ENCODE measurements at places on chromosomes 6 and 20.

DNA sequence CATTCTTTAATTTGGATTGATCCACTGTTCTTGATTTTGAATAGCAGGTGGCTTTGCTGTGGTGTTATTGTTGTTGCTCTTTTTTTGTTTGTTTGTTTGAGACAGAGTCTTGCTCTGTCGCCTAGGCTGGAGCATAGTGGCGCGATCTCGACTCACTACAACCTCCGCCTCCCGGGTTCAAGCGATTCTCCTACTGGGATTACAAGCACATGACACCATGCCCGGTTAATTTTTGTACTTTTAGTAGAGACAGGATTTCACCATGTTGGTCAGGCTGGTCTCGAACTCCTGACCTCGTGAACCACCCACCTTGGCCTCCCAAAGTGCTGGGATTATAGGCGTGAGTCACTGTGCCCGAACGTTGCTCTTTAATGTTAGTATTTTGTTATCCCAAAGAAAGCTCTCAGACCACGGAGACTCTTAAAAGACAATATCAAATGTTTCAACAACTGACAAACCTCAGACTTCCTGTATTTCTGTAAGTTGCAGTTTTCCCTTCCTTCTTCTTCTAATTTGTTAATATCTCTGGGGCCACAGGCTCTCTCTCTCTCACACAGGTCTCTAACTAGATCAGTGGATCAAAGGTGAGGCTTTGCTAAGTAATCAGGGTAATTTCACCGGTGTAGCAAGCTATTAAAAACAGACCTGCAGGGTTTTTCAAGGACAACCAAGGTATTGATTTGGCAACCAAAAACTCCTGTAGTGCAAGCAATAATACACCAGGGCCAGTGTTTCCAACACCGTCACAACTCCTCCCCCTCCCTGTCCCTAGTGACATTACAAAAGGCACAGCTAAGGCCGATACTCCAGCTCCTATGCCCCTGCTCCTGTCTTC is 48.8 kb upstream of the ZNF217 start:
- DNase-seq = no peak

- DNase-seq = no peak
Observed at GRCh38 chr6:3220366-3220765, 7.1 kb downstream of the TUBB2B start.

DNA sequence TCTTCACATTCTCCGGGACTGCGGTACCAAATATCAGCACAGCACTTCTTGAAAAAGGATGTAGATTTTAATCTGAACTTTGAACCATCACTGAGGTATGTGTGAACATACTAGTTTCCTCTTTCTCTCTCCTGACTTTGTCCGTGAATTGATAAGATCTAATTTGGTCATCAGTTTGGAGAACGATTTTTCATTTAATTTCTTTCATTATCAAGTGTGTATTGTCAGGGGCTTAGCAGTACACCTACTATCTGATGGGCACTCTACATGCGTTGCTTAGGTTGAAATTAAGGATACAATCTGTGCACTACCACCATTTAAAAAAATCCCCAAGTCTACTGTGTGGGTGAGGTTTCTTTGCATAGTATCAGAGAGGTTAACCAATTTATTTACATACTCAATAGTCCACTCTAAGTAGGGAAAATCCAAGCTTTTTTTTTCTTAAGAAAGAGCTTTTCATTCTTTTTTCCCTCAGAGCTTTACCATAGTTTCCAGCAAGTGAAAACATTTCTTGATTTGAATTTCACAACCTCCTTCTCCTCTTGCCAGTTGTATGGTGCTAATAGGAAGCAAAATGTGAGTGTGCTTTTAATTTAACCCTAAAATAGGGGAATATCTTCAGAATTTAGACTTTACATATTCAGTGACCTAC is 105.4 kb upstream of the ESR1 start:
- DNase-seq = no peak

DNA sequence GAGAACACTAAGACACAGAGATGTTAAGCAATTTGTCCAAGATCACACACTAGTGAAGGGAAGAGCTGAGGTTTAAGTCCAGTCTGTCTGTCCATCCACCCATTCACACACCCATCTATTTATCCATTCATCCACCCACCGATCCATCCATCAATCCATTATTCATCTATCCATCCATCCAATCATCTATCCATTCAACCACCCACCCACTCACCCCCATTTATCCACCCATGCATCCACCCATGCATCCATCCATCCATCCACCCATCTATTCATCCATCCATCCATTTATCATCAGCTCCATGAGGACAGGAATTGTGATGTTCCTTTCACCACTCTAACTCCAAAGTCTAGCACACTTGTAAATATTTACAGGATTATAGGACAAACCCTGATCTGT is 242.3 kb upstream of the PMEPA1 start:
- DNase-seq = no peak

GRCh38 chr6:23728707-23729106 is 397.3 kb upstream of the NRSN1 start:
- no peak for DNase-seq

- no peak for DNase-seq
Observed at GRCh38 chr6:112651239-112651638, 304.1 kb downstream of the RFPL4B start.

- no peak for DNase-seq
Observed at GRCh38 chr6:32200711-32201475, 8.4 kb upstream of the GPSM3 start.

- no peak for DNase-seq
Observed at GRCh38 chr20:62111148-62111547, 11.1 kb upstream of the LSM14B start.

DNA sequence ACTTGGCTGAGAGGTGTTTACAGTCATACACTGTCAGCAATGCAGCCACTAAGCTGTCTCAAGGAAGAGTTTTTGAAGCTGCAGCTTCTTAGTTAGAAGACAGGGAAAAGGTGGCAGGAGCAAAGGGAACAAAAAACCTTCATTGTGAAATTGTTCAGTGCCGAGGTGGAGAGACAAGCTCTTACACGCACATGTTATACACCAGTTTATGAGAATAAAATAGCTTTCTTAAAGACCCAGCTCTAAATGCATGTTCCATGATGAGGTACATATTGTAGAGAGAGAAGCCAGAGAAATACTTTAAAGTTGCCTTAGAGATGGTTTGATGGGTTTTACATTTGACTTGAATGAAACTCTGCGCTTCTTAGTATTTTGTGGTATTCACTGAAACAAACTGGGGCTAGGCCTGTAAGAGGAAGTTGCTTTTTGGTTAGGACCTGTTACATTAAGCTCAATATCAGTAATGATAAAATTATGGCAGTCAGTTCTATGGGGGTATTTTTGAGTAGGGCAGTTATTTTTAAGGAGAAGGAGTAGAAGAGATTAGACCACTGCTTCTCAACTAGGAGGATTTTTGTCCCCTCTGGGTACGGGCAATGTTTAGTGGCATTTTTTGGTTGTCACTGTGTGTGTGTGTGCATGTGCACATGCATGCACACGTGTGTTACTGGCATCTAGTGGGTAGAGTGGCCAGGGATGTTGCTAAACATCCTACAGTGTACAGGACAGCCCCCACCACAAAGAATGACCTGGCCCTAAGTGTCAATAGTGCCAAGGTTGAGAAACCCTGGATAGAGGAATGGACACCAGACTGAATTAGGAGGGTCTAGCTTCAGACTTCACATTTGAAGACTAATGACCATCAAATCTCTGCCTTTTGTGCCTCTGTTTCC is 9.8 kb downstream of the NEDD9 start:
- DNase-seq = no peak

- DNase-seq = no peak
Observed at GRCh38 chr6:11343963-11344723, 111.7 kb upstream of the NEDD9 start.

DNA sequence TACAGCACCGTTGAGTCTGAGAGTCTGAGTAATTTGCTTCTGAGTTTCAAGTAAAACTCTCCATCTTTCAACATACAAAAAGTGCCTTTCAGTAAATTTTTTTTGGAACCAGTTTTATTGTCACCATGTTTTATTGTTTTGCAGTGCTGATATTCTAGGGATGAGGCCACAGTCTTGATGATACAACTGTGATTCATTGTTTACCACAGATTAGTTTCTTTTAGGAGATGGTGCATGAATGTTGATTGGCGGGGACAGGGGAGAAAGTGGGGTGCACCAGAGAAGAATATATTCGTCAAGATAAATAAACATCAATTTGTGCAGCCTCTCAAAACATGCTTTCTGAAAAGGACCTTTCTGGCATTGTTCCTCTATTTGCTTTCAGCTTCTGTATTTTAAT is 109.0 kb downstream of the MCHR2 start:
- peak; percentile 53 for DNase-seq

GRCh38 chr6:167510648-167511047 is 185.8 kb downstream of the TTLL2 start:
- no peak for DNase-seq

- no peak for DNase-seq
Observed at GRCh38 chr6:2124260-2124709, 121.1 kb downstream of the GMDS start.

DNA sequence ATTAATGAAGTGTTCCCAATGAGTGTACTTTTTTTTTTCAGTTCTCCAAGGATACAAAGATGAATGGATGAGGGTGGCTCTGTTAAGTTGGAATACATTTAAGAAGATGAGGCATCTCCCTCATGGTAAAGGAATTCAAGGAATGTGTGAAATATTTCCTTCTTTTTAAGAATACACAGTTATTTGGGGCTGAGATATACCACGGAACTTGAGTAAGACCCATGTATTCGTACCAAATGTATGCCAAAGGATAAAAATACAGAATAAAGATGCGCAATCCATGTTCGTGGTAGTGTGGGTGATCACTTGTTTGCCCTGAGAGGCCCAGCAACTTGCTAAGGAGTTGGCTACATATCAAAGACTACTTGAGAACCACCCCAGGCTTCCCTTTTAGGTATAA is 164.2 kb upstream of the TCF21 start:
- no peak for DNase-seq

GRCh38 chr6:70264306-70264705 is 38.6 kb downstream of the COL9A1 start:
- no peak for DNase-seq

DNA sequence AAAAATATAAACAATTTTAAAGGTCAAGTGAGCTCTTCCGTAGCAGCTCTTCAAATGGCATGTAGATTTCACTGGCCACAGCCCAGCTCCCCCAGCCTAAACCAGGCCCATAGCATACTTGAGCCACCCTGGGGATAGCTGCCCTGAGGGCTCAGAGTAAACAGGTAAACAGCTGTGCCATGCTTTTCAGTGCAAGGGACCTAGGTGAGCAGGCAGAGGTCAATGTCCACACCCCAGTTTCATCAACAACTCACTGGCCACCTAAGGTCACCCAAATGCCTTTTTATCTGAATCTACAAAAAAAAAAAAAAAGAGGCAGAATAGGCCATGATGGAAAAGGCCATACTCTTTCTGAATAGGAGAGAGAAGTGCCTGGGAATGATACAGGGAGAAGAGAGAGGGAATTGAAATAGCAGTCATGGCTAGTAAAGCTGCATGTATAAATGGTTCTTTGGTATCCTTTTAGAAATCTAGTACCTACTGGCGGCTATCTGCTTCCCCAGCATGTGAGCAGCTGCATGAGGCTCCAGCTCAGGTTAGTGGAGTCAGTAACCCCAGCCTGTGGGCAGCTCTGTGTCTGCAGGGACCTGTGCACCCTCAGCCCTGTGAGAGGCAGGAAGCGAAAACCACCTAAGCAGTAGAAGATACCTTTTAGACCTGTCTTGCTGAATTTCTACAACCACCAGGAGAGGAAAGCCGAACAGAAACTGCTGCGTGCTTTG is 77.0 kb downstream of the FOXA2 start:
- DNase-seq = no peak

GRCh38 chr6:53432318-53433161 is 83.8 kb upstream of the ELOVL5 start:
- peak; percentile 54 for DNase-seq

GRCh38 chr20:19522071-19522801 is 235.8 kb upstream of the RIN2 start:
- no peak for DNase-seq

DNA sequence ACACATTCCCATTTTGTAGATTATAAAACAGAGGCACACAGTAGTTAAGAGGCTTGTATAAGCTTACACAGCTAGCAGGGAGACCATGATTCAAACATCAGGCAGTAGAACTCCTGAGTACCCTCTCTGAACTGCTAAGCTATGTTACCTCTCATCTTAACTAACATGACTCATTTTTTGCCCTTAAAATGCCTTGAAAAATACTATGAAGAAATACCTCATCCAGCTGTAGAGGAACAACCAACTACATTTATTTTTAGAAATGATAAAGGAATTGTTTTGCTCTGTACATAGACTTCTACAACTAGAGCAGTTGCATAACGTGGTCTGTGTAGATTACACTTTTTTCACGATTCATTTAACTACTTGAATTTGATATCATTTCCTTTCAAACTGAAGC is 102.1 kb downstream of the FLRT3 start:
- DNase-seq = no peak

DNA sequence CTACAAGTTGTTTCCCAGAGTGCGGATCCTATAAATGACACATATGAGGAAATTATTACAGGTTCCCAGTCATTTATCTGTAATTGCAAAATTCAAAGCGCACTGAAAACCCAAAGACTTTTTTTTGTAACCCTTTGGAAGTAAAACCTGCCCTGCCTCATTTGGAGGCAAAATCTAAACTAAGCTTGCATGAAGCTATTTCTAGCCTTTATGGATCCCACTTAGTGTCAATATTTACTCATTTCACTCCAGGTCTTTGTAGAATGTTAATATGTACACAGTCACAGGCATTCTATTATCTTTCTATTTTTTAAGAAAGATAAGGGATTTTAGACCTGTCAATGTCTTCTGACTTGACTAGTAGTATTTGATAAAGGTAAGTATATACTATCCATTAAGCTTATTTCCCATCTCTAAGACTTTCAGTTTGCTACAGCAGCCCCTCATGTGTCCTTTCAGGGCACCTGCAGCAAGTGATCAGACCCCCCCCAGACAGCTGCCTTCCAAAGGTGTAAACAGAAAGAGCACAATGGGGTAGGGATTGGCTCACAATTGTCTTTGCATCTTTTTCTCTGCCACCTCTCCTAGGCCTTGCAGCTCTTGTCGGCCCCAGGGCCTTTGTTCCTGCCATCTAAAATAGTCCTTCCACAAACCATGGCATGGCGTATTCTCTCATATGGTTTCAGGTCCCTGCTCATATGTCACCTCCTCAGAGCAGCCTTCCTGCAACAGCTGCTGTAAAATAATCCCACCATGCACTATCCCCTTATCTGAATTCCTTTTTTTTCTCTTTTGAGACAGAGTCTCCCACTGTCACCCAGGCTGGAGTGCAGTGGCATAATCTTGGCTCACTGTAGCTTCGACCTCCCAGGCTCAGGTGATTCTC is 1.3 kb upstream of the REPS1 start:
- peak; percentile 35 for DNase-seq

DNA sequence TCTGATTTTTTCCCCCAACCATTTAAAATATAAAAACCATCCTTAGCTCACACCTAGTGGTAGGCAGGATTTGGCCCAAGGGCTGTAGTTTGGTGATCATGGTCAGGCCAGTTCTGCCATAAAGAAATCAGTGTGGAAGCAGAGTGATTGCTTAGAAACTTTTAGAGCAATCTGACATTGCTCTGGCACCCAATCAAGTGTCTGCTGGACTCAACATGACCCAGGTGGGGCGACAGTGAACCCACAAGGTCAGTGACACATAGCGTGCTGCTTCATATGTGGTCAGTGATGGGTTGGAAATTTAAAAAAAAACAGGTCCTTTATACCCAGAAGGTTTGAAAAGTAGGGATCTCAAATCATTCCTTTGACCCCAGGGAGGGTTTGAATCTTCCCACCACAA is 107.9 kb downstream of the BANF2 start:
- no peak for DNase-seq

- no peak for DNase-seq
Observed at GRCh38 chr20:48614593-48615274, 213.1 kb downstream of the PREX1 start.
